CD4-positive, alpha-beta T cell treated with Interleukin-15 for 4 hours (primary cell): ENCODE measurements at places on chromosomes 5 and 9.
A peak's percentile ranks its signal among the peaks of the same experiment; 100 is the strongest.

DNA sequence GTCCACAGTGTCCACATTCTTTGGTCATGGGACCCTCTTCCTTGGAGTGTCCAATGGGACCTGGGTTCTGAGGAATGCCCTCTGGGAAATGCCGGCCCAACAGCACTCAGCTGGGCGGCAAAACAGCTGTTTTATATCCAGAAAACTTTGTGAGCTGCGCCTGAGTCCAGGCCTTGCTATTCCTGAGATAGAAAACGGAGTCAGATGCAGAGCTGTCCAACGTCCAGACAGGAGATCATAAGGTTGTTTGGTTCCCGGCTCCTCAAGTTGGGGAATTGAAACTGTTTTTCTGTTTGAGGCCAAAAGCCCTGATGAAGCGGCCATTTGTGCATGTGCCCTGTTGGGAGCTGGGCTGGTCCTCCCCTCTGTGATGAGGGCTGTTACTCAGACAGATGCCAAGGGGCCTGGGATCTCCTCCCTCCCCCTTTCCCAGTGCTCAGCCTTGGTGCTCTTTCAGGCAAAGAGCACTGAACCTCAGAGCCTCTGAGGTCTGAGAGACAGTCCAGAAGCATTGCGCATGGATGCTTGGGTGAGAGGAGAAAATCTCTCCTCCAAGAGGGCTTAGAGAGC, 66.6 kb upstream of the GARNL3 start:
- no peak for DNase-seq

- DNase-seq = no peak
These were observed 38.6 kb downstream of the SLC44A1 start for GRCh38 chr9:105282870-105283621.

GRCh38 chr5:66757834-66758371, 161.7 kb downstream of the MAST4 start:
- DNase-seq = no peak

GRCh38 chr5:143182901-143183820, 220.3 kb downstream of the NR3C1 start:
- DNase-seq = peak; percentile 30

DNA sequence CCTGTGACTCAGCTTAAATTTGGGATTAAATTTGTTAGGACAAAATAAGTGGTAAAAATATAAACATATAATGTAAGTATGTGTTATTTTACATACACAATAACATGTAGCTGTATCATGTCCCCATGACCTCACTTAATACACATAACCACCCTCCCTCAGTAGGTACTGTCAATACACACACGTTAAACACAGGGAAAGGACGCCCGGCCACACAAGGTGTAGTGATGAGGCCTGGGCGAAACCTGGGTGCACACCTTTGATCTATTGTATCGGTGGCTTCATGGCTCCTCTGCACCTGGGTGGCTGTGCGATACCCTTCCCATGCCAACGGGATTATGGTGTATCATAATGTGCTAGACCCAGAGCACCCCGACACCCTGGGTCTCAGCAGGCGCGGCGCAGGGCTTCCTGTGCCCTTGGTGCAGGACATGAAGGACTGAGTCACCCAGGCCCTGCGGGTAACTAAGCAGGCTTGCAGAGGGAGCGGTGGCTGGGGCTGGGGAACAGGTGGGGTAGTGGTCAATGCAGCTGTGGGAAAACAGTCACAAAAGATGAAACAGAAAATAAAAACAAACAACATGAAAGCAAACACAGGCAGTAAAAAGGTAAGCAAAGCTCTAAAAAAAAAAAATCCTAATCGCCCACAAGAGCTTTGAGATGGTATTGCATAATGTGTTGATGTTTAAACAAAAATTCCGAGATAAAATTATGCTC, 127.5 kb upstream of the RETREG1 start:
- no peak for DNase-seq

- DNase-seq = no peak
These were observed 243.3 kb upstream of the VLDLR start for GRCh38 chr9:2378266-2378665.

DNA sequence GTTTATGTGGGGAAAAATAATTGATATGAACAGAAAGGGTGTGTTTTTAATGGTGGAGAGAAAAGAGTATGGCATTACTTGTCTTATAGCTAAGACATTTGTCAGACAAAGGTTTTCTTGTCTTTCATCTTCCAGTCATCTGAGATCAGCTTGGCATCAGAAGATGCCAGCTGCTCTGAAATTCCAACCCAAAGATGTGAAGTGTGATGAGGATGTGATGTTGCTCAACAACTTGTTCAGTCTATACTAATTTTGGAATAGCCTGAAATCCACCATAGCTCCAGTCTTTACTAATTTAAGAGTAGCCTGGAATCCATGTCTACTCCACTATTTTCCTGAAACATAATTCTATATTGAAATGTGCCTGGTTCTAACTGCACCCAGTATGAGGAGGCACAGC, 182.3 kb downstream of the CFAP90 start:
- DNase-seq = no peak

GRCh38 chr9:121860744-121861143, 209.3 kb downstream of the DAB2IP start:
- DNase-seq = no peak

- DNase-seq = no peak
These were observed 102.0 kb upstream of the SMC5 start for GRCh38 chr9:70156729-70157128.

DNA sequence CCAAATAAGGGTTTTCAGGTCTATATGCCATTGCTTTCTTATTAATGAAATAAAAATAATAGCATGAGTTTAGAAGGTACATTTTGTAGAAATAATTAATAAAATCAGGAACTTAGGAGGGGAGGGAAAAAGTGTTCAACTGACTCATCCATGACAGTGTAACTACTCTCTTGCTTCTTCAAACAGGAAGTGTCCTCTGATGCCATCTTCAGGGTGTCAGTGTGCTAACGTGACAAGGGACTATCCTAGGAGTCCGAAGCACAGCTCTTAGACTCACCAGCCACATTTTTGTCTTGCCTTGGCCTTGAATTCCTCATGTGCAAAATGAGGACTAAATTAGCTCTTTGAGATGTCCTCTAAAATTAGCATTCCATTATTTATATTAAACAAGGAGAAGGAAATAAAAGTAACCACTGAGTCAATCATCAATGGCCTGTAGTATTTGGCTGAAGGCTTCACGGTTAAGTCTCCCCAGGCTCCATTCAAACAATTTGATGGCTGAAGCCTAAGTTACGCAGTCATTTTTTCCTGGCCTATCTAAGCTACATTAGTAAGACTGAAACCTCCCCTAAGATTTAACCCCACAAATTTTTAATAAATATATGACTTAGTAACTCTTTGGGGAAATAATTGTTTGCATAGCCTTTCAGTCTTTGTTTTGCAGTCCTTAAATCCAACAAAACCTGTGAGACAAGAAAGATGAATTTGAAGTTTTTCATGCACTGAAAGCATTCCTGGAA, 151.1 kb downstream of the ARL15 start:
- DNase-seq = no peak

DNA sequence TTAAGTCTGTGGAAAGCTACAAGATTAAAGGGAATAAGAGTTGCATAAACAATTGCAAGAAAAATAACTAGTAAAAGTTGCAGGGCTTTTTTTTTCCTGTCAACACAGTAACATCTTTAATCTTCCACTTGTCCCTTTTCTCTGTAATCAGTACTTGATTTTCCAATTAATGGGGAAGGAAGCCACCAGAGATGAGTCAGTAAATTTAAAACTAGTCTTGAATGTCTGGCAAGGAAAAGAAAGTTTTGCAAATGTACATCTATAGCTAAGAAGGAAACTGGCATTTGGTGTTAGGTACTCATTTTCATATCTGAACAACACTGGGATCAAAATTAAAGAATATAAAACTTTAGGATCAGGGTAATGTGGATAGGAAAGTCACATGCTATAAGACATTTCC, 17.1 kb downstream of the DAP start:
- no peak for DNase-seq

DNA sequence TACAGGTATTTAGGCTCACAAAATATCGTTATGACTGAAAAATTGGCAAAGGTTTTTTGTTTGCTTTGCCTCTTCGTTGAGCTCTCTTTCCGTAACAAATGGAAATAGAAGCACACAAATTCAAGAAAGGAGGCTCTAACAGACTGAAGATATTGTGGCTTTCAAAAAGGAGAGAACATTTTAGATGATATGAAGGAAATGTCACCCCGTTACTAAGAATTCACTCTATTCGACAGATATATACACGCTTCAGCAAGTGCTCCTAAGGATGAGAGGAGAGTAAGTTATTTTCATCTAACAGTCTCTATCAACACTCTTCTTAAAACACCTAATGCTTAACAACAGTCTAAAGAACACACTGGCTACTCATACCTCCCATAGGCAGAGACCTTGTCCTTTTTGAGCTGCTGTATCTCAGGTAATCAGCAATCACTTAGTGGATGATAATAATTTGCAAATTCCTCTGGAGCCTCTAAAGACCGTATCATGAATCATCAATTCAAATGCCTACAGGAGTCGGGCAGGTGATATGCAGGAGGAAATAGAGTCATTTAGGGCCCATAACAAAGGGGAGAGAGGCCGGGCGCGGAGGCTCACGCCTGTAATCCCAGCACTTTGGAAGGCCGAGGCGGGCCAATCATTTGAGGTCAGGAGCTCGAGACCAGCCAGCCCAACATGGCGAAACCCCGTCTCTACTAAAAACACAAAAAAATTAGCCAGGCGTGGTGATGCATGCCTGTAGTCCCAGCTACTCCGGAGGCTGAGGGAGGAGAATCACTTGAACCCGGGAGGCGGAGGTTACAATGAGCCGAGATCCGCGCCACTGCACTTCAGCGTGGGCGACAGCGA, 1.4 kb upstream of the HSDL2 start:
- no peak for DNase-seq

DNA sequence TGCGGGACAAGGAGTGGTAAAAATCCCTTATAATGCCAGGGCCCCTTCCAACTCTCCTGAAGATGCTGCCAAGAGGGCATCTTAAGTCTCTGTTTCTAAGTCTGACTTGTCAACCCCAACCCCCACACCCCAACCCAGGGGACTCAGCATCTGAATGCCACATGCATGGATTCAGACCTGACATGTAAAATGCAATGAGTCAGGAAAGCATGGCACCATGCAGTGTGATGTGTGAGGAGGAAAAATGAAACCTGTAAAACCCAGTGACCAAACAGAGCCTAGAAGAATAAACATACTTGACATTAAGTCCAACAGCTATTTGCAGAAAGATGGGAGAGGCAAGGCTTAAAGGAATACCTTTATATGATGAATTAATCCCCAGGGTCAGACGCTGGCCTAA, 112.4 kb downstream of the ASTN2 start:
- DNase-seq = no peak

- no peak for DNase-seq
These were observed 92.8 kb upstream of the VCAN start for GRCh38 chr5:83378624-83379289.

GRCh38 chr5:180806351-180807011, 3.9 kb upstream of the MGAT1 start:
- DNase-seq = no peak

GRCh38 chr5:142824391-142824790, 54.2 kb downstream of the ARHGAP26 start:
- DNase-seq = no peak

- no peak for DNase-seq
These were observed 19.7 kb downstream of the C9orf50 start for GRCh38 chr9:129601082-129601674.

GRCh38 chr5:83488271-83488670, 16.7 kb downstream of the VCAN start:
- no peak for DNase-seq

- no peak for DNase-seq
These were observed 218.5 kb downstream of the TMEM232 start for GRCh38 chr5:110507972-110508371.

GRCh38 chr9:98380065-98380681, 124.7 kb upstream of the TBC1D2 start:
- no peak for DNase-seq

DNA sequence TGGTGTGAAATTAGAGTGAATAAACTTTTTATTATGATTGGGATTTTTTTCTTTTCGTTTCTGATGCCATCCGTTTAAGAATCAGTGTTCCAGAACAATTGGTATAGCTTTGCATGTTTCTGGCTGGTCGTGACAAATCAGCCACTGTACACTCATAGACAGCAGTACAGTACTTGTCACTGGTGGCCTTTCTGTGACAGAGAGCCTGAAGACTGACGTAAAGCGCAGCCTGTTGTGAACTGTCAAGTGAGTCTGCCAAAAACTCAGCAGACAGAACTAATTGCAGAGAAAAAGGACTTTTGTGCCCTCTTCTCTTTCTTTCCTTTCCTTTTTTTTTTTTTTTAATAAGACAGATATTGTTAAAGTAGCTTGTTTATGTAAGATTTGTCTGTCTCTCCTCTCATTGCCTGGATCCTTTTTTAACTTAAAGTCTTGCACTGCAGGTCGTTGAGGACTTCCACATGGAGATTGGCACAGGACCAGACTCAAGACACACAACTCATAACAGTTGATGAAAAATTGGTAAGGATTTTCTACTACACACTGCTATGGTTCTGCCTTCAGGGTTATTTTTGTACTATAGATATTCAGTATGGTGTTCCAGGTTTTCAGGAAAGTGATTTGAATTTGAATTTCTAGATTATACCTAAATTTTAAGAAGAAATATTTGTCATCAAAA, 42.7 kb downstream of the NDUFS4 start:
- no peak for DNase-seq

GRCh38 chr5:32505756-32506155, 61.2 kb upstream of the ZFR start:
- no peak for DNase-seq

GRCh38 chr9:106020186-106020585, 325.8 kb downstream of the TMEM38B start:
- DNase-seq = no peak

DNA sequence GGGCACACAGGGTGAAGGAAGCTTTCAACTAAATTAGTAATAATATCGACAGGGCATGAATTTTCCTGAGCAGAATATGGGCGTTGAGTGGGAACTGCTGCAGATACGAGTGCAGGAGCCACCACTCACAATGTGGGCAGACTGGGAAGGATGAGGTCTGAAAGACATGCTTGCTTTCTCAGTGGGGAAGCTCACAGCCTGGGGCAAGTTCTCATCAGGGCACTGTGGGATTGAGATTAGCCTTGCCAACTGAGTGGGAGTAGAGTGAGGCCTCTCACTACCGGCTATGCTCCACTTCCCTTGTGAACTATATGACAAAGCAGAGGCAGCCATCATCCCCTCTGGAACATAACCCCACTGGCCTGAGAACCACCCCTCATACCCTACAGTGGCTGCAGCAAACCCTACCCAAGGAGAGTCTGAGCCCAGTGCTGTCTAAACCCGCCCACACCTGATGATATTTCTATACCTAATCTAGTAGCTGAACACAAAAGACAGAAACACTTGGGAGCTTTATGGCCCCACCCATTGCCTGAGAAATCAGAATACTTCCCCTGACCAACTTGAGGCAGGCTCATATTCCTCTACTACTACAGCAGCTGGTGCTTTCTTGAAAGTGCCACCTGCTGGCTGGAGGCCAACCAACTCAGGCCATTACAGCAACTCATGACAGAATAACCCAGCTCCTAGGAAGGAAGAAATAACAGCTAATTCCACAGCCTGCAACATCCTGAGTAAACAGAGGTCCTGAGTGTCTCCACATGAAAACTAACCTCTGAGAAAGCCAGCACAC, 173.7 kb upstream of the SPEF2 start:
- DNase-seq = no peak

- DNase-seq = no peak
These were observed 20.7 kb downstream of the UBAP2 start for GRCh38 chr9:34027845-34028574.

- no peak for DNase-seq
These were observed 6.4 kb downstream of the TPM2 start for GRCh38 chr9:35683323-35683722.
